Motor neuron (in vitro differentiated cells): ENCODE measurements at places on chromosomes 5 and 9. TPM values are rescaled to one million over a fixed set of nuclear protein-coding genes. Genes with fewer than 3 reads are reported as not detected.

HSPB3 gene
- total RNA-seq, result not detected in 2 replicates

RAD1 gene
- 29.0 and 34.7 TPM in 2 replicates for total RNA-seq

OLFML2A gene
- 0.10 and 0.23 TPM in 2 replicates for total RNA-seq

DNA sequence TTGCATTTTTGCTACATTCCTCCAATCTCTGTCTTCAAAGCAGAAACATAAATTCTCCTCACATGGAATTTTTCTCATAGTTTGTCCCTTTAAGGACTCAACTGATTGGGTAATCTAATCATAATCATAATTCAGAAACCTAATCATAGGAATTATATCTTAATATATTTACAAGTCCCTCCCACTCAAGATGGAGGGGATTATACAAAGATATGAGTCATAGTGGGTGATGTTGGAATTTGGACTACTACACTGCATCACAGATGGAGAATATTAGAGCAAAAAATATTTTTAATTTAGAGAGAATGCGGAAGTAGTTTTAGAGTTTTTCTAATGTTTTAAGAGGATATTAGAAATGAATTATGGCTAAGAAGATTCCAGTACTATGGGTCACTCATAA is 1034.0 kb downstream of the DTWD2 start:
- ATAC-seq, result no peak

- no peak for ATAC-seq
Observed at GRCh38 chr5:112154940-112155686, 264.0 kb downstream of the EPB41L4A start.

GRCh38 chr9:3385871-3386270 is 139.9 kb downstream of the RFX3 start:
- ATAC-seq, result no peak

- no peak for ATAC-seq
Observed at GRCh38 chr9:137742698-137743097, 123.9 kb downstream of the EHMT1 start.

DNA sequence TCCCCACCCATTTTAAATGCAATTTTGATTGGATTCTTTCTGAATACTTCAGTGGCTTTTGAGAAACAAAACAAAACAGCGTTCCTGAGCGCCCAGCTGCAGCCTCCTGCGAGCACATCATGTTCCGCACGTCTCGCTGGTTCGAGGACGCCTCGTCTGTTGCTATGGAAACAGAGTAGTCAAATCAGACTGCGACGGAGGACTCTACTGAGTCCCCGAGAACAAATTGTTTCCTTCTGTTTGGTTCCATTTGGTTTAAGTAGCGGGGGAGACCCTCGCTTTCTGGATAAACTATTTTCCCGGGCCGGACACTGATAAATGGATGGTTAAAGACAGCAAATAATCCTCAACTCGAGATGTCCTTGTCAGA is 69.0 kb downstream of the SLC28A3 start:
- ATAC-seq, result peak; percentile 98
